Dermis blood vessel endothelial cell (primary cell): ENCODE measurements at places on chromosomes 1 and 21.

- DNase-seq = peak; percentile 70
Observed at GRCh38 chr1:47738560-47739182, 258.5 kb downstream of the TRABD2B start.

DNA sequence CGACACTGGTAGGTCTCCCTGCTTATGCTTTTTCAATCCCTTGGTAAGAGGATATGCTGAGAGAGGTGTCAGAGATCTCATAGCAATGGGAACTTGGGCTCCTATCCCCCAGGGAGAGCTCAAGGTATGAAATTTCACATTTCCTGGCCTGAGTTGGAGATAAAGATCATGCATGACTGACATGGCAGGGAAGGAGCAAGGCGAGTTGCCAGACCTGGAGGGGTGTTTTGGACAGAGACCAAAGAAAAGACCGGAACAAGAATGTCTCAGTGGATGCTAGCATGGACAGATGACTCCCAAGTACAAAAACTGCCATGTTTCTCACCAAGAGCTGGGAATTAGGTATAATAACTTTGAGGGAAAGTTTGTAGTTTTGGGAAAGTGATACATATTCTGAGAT is 334.1 kb upstream of the B3GALT2 start:
- DNase-seq = no peak

- DNase-seq = no peak
Observed at GRCh38 chr1:166166329-166166697, 488 bp downstream of the FAM78B start.

GRCh38 chr1:1112237-1112985 is 3.5 kb downstream of the C1orf159 start:
- DNase-seq = no peak
